Osteocyte (in vitro differentiated cells): ENCODE measurements at places on chromosomes 5 and 9. TPM values are rescaled to one million over a fixed set of nuclear protein-coding genes. Genes with fewer than 3 reads are reported as not detected.

GRCh38 chr9:33304362-33304761 lies 14.0 kb downstream of the NFX1 start:
- no peak for DNase-seq

- no peak for DNase-seq
Measured at GRCh38 chr9:123960366-123960765, 30.4 kb upstream of the DENND1A start.

GRCh38 chr9:130192382-130192999 lies 20.3 kb downstream of the NCS1 start:
- no peak for DNase-seq

SH3PXD2B gene
- 114 and 125 TPM in 2 replicates for total RNA-seq

GRCh38 chr9:18888290-18888689 lies 144.7 kb downstream of the SAXO1 start:
- no peak for DNase-seq

PPP3R2 gene
- total RNA-seq, result not detected in 2 replicates

PHF24 gene
- not detected in 2 replicates for total RNA-seq

IFNB1 gene
- total RNA-seq, result not detected in 2 replicates

DNA sequence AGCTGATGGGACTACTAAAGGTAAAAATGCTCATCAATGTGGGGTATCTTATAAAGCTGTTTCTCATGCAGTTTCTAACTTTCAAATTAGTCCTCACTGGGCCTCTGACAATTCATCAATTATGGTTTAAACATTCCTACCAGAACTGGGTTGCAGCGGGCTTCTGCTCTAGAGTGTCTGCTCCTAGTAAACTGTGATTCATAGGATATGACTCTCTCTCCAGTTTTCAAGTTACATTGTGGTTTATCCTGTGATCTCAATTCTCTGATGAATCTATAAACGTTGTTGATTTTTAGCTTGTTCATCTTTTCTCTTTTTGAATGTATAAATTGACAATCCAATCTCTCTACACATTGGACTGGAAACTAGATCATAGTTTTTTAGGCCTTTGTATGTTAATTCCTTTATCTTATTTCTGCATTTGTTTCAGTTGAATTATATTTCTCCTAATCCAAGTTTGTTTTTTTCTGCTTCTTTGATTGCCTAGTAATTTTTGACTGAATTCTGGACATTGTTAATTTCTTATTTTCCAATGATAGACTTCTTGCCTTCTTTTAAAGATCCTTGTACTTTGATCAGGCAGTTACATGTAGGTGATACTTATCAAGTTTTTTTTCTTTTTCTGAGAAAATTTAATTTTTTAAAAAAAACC lies 822.6 kb downstream of the TLE1 start:
- DNase-seq, result no peak

GRCh38 chr9:4850603-4851310 lies 58.0 kb downstream of the RCL1 start:
- DNase-seq, result no peak

SLC25A48 gene
- not detected in 2 replicates for total RNA-seq

GRCh38 chr9:75228893-75229292 lies 140.6 kb downstream of the OSTF1 start:
- DNase-seq, result no peak

- DNase-seq, result no peak
Measured at GRCh38 chr5:126896170-126896702, 119.3 kb downstream of the LMNB1 start.

SMU1 gene
- 22.4 and 23.0 TPM in 2 replicates for total RNA-seq
